ENCODE measurements at places on chromosomes 3 and 15.

GRCh38 chr3:193861012-193861411, 268.0 kb downstream of the OPA1 start:
- DNase-seq = no peak

GRCh38 chr3:44624749-44625480, at the start of gene ZNF197:
Gene ZNF197 (plus strand): TSS chr3:44625036. CDS start chr3:44629155, 4,119 bp downstream.
- peak; percentile 22 for DNase-seq

GRCh38 chr3:110307065-110307809, 764.4 kb upstream of the NECTIN3 start:
- DNase-seq = no peak

- DNase-seq = no peak
Measured at GRCh38 chr3:101010296-101010695, 17.1 kb upstream of the ABI3BP start.

GRCh38 chr3:65516998-65517397, 521.7 kb downstream of the MAGI1 start:
- DNase-seq = no peak

- DNase-seq = no peak
Measured at GRCh38 chr15:49501586-49501985, 78.5 kb downstream of the FGF7 start.

- no peak for DNase-seq
Measured at GRCh38 chr3:8238432-8238831, 263.2 kb upstream of the LMCD1 start.

DNA sequence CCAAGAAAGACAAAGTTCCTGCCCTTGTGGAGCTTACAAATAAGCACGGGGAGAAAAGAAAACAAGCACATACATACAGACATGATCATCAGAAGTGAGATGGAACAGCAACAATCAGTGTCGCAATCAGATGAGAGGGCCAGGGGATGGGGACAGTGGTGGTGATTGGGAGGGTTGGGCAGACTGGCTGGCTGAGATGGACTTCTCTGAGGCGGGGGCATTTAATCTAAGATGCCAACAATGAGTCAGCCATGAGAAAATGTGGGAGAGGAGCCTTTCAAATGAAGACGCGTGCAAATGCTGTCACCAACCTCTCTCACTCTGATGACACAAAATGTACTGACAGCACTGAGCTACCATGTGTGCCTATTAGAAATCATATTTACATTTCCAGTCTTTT, 81.4 kb downstream of the NCEH1 start:
- no peak for DNase-seq

DNA sequence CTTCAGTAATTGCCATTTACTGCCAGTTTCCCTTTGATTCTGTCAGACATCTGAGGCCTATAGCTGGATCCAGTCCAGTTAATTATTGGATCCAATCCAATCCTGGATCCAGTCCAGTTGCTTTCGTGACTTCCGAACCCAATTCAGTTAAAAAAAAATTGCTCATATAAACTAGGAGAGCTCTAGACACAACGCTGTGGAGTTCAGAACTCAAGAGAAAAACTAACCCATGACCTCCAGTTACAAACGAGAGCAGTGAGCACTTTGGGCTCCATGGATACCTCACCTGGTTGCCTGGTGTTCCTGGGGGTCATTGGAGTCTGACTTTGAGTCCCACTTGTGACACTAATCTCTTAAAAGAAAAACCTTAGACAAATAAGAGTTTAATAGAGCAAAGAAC, 269.8 kb downstream of the THSD4 start:
- no peak for DNase-seq

DNA sequence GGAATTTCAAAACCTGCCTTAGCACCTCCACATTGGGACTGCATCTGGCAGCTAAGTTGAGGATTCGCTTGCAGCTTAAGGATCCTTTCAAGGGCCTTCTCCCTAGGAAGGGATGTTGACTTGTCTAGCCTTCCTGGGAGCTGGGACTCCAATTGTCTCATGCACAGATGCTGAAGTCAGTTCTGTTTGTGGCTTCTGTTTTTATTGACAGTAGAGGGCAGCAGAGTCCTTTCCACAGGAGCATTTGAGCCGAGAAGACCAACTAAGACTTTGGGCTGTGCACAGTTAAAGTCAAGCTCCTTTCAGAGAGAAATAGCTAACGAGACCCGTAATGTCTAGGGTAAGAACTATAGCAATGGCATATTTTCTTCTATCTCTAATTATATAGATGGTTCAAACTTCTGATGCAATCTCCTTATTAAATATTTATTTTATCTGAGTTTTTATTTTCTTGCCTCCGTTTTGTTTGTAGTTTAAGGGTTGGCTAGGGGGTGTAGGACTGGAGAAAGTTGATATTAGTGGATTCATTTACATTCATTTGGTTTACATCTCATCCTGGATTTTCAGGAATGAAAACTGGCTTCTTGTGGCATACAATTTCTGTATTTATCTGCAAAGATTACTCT, 59.7 kb upstream of the KBTBD8 start:
- DNase-seq = peak; percentile 3

DNA sequence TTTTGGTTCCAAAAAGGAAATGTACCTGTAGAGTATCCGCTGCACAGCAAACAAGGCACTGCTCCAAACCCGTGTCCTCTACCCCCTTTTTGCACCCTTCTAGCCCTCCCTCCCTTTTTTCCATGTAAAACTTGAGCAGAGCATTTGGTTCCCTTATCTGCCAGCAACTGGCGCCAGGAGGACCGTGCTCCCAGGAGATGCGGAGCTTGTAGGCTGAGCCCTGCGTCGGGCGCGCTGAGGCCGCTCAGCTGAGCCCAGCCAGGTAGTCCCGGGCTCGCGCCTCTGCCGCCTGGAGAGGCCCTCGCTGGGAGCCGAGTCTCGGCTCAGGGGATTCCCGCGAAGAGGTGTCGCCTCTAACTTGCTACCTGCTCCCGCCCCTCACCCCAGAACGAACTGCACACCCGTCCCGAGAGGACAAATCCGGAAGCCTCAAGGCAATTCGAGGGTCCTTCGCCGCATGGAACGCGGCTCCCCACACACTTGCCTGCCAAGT, 575 bp downstream of the TRPM7 start:
- DNase-seq = peak; percentile 80

- DNase-seq = no peak
Measured at GRCh38 chr3:57980416-57980815, 27.8 kb upstream of the FLNB start.

DNA sequence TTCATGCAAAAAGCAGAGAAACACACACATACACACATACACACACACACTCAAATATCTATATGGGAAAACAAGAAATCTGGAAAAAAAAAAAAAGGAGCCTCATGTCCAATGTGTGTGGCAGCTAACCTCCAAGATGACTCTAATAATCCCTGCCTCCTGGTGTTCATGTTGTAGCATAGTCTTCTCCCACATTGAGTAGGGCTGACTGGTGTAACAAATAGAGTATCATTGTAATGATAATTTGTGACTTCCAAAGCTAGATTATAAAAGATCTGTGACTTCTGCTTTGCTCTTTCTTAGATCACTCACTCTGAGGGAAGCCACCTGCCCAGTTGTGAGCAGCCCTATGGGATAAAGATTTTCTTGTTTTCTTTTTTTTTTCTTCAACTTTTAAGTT, 130.9 kb upstream of the TNIK start:
- no peak for DNase-seq

GRCh38 chr3:186200726-186201125, 91.8 kb upstream of the ETV5 start:
- no peak for DNase-seq

GRCh38 chr3:159837725-159838124, 150.9 kb upstream of the IL12A start:
- DNase-seq = no peak

GRCh38 chr15:67720556-67721175, 104.6 kb upstream of the SKOR1 start:
- DNase-seq = no peak

- no peak for DNase-seq
Measured at GRCh38 chr3:195101927-195102608, 168.9 kb downstream of the XXYLT1 start.

GRCh38 chr3:142976621-142977398, 13.3 kb upstream of the PAQR9 start:
- no peak for DNase-seq

Measured in activated CD4-positive, alpha-beta T cell treated with anti-CD3 and anti-CD28 coated beads, Interleukin-2, amount 50 U/mL, for 4 hours (primary cell).